ENCODE measurements at places on chromosomes 3 and 15.

DNA sequence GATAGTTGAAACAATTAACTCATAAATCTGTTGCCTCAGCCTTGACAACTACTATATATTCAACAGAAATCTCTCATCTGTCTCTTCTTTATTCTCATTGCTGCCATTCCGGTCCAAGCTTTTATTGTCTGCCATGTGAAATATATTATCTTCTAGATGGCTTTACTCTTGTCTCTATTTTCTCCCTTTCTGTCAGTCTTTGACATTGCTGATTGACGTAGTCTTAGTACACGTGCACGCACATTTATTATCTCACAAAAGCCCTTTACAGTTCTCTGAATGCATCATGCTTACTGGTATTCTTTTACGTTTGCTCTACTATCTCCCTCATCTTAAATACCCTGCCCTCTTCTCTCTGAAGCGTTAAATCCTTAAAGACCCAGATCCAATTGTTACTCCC, 5.6 kb downstream of the PDIA3 start:
- no peak for DNase-seq

DNA sequence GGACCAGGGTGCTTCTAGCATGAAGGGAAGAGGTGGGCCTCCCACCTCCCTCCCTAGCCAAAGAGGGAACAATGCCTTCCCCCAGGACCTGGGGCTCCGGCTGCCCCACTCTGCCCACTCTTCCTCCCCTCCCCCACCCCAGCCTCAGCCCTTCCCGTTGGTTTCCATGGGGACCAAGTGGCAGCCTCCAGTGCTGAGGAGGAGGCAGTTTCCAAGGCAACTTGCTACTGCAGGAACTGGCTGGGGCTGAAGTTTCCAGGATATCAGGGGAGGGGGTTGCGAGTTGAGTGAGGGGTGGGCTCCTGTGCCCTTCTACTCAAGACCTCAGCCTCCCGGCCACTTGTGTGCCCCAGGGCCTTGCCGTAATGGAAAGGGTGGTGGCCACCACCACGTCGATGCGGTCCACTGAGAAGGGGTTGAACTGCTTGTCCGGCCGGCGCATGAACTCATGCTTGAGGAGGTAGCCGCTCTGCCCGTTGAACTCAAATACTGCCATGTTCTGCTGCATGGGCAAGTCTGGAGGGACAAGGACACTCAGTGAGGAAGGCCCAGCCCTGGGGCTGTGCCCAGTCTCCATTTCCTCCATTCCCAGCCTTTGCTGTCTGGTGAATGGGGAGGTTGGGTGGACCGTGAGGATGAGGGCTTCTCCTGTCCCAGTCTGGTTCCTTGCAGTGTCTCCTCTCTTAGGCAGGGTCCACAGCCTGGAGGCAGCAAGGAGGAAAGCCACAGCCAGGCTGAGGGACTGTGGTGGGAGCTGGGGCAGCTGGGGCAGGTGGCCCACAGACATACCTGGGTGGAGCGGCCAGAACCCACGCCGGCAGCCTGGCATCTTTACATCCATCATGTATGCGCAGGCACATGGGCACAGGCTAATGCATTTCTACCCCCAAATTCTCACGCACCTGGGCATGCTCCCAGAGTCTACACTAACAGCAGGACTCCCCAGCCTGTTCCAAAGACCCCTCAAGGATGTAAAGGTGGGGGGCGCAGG, 11.3 kb upstream of the ANKRD63 start:
- DNase-seq = no peak

GRCh38 chr15:37142371-37142770, 42.0 kb upstream of the MEIS2 start:
- DNase-seq = no peak

DNA sequence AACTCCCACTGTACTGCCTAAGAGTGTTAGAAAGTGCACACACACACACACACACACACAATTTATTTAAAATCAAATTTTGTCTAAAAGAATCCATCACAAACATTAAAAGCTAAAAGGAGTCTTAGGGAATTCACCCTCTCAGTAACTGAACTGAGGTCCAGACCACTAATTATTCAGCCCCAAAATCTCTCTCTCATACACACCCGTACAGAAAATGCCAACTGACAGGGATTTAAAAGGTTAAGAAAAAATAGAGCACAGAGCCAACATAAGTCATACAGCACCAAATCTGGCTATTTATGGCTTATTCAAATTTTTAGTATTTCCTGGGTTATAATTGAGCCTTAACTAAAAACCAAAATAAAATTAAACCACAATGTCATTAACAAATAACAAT, 20.7 kb downstream of the GBE1 start:
- DNase-seq = no peak

- DNase-seq = no peak
Measured at GRCh38 chr3:173395073-173395411, 2.5 kb upstream of the NLGN1 start.

- DNase-seq = no peak
Measured at GRCh38 chr3:123390865-123391600, 57.9 kb downstream of the ADCY5 start.

- DNase-seq = peak; percentile 12
Measured at GRCh38 chr3:192847941-192848340, 69.7 kb downstream of the MB21D2 start.

DNA sequence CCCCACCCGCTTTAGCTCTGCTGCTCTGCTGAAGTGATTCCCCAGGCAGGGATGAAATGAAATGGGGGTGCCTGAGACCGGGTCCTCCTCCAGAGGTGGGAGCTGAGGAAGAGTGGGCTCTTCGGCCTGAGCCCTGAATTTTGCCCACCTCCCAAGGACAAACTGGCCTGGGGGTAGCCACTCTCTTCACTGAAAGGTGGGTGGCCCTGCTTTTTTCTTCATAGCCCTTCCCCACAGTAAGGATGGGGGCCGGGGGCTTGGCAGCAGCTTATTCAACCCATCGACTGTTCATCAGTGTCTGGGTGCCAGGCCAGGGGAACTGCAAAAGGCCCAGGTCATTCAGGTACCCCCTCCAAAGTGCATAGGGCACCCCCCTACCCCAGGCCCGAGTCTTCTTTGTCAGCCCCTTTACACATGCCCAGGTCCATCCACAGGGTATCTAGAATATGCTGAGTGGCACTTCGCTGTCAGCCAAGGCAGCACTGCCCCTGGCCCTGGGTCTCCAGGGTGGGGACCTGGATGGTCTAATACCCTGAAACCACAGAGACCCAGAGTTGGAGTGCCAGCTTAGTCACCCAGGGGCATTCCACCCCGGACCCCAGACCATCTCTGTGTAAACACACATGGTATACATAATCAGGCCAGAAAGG, 7.9 kb downstream of the SCN5A start:
- DNase-seq = no peak

All from NCI-H1694 treated with DMSO at 0.1 percent for 48 hours (cell line).